Left hindlimb (tissue), 1 donor: ENCODE measurements at places on chromosomes 1 and 21.

- DNase-seq: no peak
These were observed 253.5 kb downstream of the AKT3 start for GRCh38 chr1:243596431-243597062.

GRCh38 chr1:63612564-63612963 is 19.4 kb downstream of the PGM1 start:
- DNase-seq: no peak

DNA sequence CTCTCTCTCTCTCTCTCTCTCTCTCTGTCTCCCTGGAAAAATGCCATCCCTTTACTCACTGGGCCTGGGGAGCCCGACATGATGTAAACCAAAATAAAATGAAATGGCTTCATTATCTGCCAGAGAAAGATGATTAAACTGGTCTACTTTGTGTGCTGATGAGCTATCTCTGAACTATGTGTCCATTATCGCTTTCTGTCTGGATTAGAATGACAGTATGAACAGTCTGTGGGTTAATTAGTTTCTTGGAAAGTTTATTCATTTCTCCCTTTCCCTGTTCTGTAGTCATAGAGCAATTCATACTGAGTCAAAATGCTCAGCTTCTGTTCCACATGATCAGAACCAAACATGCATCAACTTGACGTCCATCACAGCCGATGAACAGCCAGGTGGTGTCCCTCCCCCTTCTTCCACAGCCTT is 72.4 kb upstream of the KCND3 start:
- no peak for DNase-seq

DNA sequence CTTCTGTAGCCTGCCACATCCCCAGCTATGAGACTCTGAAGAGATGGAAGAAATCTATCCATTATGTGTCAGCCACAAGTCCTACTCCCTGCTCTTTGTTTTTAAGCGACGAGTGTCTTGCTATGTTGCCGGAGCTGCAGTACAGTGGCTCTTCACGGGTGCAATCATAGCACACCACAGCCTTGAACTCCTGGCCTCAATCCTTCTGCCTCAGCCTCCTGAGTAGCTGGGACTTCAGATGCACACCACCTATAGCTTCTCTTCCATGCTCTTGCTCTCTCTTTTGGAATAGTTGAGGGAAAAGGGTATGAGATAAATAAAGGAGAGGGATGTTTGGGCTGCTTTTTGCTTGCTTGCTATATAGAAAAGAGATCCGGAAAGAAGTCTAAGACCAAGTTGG is 1.6 kb downstream of the TUFT1 start:
- DNase-seq: no peak

DNA sequence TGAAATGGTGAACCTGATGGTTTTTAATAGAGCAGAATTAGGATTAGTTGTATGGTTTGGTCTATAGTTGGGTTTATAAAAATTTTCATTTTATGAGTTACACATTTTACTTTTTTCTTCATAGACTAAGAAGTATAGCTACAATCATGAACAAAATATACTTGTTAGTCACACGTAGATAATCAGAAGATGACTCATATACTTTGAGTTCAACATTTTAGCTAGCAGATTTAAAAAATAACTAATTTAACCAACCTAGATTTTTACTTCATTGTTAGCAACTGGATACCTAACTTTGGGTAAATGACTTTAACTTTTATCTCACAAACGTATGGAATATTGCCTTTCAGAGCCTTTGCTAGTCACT is 27.9 kb downstream of the MORC3 start:
- no peak for DNase-seq

- no peak for DNase-seq
These were observed 144.6 kb downstream of the NFIA start for GRCh38 chr1:61226791-61227567.

DNA sequence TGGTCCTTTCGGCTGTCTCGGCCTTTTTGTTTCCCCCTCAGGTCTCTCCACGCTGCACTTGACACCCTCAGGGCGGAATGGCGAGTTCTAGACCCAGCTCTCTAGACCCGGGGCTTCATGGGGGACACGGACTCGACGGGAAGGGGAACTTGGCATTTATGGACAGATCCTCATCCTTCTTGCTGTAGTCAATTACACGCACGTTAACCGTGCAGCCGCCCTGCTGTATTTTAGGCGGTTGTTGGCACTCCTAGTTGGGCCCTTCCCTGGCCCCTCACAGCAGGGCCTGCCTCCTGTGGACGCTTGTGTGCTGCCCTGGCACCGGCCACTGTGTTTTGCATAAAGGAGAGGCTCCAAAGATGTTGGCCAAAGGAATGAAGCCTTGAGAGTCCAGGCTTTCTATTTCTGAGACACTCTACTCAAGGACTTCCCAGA is 558 bp upstream of the BTG3 start:
- peak; percentile 72 for DNase-seq

- DNase-seq: no peak
These were observed 21.6 kb downstream of the ROR1 start for GRCh38 chr1:63795455-63795854.

DNA sequence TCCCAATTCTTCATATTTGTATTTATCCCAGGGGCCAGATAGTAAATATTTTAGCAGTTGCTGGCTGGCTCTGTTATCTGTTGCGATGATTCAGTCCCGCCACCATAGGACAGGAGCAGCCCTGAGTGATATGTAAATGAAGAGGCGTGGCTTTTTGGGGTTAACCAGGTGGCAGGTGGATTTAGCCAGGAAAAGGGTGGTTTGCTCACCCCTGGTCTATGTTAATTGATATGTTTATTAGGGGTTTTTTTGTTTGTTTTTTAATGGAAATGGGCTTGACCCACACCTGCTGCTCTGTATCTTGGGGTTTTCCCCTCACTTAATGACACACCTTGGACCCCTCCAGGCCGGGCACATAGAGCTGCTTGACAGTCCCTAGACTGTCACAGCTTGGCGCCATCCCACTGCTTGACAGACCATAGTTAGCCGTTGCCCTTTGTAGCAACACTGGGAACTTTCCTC is 62.8 kb downstream of the PIK3CD start:
- no peak for DNase-seq

- no peak for DNase-seq
These were observed 16.4 kb downstream of the NCMAP start for GRCh38 chr1:24572301-24572700.

GRCh38 chr1:56345831-56346230 is 233.5 kb downstream of the PLPP3 start:
- no peak for DNase-seq

- DNase-seq: no peak
These were observed 1638.3 kb downstream of the MRPL39 start for GRCh38 chr21:23968722-23969647.

DNA sequence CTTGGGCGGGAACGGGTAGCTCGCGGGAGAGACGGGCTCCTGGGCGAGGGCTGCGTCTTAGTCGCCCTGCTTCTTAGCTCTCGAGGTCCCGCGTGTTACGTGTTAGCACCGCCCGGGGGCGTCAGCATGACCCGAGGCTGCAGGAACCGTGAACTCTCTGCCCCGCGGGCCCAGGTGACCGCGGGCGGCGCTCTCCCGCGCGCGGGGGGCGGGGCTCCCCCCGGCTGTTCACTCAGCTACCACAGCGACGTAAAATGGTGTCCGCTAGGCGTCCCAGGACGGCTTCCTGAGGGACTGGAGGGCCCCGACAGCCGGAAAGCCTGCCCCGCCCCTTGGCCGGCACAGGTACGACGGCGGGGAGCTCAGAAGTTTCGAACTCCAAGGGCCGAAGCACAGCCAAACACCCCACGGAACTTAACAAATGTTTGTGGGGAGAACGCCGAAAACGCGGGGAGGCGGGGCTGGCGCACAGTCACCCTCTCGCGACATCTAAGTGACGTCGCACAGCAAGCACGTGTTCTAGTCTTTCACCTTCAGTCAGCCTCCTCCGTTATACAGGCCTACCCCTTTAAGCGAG is 780 bp upstream of the RBM15 start:
- DNase-seq: no peak

GRCh38 chr1:180849031-180849775 is 63.5 kb upstream of the KIAA1614 start:
- DNase-seq: no peak

GRCh38 chr1:67816506-67816905 is 16.8 kb downstream of the GNG12 start:
- DNase-seq: no peak

- no peak for DNase-seq
These were observed 12.6 kb upstream of the MNDA start for GRCh38 chr1:158818560-158818959.
